ENCODE measurements at places on chromosomes 5 and 9. TPM values are rescaled to one million over a fixed set of nuclear protein-coding genes. Genes with fewer than 3 reads are reported as not detected.

DNA sequence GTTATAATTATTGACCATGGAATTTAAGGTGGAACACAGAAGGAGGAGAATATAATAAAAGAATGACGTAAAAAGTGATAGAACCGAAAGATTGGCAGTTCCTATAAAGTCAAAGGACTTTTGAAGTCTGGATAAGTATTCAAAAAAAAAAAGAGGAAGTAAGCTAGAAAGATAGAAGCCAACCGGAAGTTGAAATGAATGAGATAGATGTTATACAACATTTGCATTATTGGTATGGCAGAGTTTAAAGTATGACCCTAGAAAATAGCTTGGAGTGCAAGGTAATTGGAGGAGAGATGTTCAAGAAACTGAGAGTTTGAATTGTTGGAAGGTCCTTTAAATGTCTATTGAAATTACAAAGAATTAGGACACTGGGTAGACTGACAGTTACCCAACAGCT is 293.6 kb downstream of the FER start:
- DNase-seq: no peak

- no peak for DNase-seq
Measured at GRCh38 chr5:149170299-149170698, 29.0 kb downstream of the ABLIM3 start.

The ZNF618 gene
- total RNA-seq: 15.8 TPM

The MEGF10 gene
- 0.92 TPM for total RNA-seq

DNA sequence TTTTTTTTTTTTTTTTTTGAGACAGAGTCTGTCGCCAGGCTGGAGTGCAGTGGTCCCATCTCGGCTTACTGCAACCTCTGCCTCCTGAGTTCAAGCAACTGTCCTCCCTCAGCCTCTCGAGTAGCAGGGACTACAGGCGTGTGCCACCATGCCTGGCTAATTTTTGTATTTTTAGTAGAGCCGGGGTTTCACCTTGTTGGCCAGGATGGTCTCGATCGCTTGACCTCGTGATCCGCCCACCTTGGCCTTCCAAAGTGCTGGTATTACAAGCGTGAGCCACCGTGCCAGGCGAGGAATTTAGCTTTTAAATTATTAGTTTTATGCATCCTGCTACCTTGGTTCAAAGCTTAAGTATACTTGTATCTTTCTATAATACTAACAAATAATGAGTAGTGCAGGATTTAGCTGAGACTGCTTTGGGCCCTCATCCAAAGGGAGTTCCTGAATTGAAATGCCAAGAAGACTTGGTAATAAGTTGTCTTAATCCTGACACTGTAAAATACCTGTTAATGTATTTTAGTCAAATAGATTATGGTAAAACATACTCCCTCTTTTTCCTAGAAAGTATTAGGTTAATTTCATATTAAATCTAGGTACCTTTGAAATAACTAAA is 5.0 kb downstream of the CDC42SE2 start:
- no peak for DNase-seq

DNA sequence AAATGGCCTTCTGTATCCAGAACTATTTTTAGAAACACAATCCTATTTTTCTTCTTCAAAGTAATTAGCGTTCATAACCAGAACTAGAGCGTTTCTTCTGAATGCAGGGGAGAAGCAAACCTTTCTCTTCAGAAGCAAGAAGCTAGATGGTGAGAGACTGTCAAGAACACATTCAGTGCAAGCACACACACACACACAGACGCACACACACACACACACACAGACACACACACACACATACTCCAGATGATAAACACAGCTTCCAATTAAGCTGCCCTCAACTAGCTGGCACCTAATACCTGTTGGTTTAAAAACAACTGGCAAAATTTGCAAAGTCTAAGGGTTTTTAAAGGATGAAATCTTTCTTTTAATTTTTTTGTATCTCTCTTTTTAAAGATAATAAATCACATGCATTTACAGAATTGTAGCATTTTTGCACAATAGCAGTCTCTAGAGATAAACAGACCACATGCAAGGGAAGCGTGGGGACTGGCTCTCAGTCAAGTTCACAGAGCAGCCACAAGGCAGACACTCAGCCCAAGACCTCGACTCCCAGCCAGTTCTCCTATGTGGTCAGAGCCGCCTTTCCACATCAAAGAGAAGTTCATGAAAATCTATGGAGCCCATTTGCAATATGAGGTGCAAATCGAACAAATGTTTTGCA is 138.5 kb downstream of the TTLL11 start:
- DNase-seq: no peak

The GABBR2 gene
- 13.7 TPM for total RNA-seq

DNA sequence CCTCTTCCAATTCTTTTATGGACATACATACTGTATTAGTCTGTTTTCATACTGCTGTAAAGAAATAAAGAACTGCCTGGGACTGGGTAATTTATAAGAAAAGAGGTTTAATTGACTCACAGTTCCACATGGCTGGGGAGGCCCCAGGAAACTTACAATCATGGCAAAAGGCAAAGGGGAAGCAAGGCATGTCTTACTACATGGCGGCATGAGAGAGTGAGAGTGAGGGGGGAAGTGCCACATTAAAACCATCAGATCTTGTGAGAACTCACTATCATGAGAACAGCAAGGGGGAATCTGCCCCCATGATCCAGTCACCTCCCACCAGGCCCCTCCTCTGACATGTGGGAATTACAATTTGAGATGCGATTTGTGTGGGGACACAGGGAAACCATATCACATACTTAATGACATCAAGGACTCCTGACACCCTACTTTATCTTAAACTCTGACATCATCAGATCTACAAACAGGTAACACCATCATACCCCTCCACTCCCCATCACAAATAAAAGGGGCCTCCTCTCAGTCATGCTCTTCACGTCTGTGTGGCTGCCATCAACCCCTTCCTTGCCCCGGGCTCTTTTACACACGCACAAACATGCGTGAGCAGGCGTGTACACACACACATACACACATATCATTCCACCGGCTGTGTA is 9.7 kb downstream of the ANKRD33B start:
- DNase-seq: no peak

DNA sequence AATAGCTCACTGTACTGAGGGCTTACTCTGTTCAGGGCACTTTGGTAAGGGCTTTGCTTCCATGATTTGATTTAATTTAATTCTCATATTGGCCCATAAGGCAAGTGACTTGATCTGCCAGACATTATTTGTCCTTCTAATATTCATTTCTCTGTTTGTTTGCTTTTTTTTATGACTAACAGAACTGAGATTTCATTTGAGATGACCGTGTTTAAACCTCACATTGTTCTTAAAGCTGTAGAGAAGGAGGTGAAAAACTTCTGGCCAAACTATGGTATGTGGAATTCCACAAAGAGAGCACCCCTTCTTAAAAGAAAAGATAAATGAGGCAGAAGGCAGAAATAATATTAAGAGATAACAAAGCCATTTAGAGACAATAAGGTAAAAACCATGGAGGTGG is 775.6 kb upstream of the ACO1 start:
- no peak for DNase-seq

- DNase-seq: no peak
Measured at GRCh38 chr9:135328485-135329417, 150.8 kb upstream of the PPP1R26 start.

The ZBTB5 gene
- 11.5 TPM for total RNA-seq
